ENCODE measurements at places on chromosomes 11 and 22.

DNA sequence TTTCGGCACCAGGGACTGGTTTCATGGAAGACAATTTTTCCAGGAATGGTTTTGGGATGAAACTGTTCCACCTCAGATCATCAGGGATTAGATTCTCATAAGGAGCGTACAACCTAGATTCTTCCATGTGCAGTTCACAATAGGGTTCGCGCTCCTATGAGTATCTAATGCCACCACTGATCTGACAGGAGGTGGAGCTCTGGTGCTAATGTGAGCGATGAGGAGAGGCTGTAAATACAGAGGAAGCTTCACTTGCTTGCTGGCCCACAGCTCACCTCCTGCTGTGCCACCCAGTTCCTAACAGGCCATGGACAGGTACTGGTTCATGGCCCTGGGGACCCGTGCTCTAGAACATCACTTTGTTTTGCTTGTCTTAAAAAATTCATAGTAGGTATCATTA lies 41.8 kb upstream of the AMPD3 start:
- no peak for DNase-seq

- no peak for DNase-seq
Measured at GRCh38 chr22:46224898-46225290, 25.2 kb downstream of the CDPF1 start.

- DNase-seq = no peak
Measured at GRCh38 chr11:75626889-75627529, 41.8 kb downstream of the MAP6 start.

DNA sequence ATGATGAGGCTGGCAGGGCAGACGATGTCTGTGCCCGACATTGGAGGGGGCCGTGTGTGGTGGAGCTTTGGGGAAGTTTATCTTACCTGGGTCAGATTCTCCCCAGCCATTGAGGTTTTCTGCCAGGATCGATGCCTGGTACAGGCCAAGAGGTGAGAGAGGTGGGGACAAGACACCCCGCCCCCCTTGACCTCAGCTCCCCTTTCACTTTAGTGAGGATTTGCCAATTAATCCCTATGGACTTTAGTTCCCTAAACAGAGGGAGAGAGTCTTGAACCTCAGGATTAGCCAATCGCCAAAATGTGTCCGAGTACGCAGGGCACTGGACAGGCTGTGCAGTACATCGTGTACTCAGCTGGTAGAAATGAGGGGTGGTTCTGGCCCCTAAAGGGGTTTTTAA lies 541 bp downstream of the HORMAD2 start:
- no peak for DNase-seq

DNA sequence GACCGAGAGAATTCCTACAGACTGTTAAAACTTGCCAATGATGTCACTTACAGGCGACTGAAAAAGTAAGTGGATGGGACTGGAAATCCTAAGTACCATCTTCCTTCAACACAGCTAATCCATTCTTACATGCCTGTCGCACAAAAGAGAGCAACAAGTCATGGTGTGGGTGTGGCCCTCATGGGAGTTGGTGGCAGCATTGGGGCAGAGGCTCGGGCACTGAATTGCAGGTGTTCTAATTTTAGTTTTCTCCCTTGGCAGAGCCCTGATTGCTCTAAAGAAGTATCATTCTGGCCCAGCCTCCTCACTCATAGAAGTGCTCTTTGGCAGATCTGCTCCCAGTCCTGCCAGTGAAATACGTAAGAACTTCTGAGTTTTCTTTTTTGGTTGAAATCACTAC lies 4.6 kb downstream of the IGHMBP2 start:
- DNase-seq = no peak

DNA sequence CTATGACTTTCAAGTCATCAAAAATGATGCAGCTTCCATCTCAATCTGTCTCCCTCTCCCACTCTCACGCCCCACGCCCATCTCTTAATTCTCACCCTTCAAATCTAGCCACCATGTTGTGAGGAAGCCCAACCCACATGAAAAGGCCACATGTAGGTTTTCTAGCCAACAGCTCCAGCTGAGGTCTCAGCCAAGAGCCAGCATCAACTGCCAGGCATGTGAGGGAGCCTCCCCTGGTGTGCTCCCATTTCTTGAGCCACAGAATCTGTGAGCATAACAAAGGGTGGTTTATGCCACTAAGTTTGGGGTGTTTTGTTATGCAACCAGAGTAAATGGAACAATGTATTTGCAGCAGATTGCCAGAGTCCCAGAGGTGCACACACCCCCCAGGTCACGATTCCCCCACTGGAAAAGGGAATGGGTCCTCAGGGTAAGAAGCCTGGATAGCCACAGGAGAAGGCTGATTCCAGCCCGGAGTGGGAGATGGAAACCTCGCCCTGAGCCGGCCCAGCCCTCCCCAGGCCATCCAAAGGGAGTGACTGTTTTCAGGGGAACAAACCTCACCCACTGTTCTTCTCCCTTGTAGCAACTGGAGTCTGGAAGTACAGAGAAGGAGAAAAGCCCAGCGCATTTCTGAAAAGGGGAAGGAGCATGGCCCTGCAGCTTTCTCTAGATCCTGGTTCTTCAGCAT lies 20.0 kb upstream of the LINC01488 start:
- DNase-seq = no peak

All from D341Med (cell line).